ENCODE measurements at places on chromosomes 12 and 14. TPM values are rescaled to one million over a fixed set of nuclear protein-coding genes. Genes with fewer than 3 reads are reported as not detected.
A peak's percentile ranks its signal among the peaks of the same experiment; 100 is the strongest.

- DNase-seq = no peak
These were observed 393.2 kb downstream of the TMEM121 start for GRCh38 chr14:105919458-105920150.

DNA sequence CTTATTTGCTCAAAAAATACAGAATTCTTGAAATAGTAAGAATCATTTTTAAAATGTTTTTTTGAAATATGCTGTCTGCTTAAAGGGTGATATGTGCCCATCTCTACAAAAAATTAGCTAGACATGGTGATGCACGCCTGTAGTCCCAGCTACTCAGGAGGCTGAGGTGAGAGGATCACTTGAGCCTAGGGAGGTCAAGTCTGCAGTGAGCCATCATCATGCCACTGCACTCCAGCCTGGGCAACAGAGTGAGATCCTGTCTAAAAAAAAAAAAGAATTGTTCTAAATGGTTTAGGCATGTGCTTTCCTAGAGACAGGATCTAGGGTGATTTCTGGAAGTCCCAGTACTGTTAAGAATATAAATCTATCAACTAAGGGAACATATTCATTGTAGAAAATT is 75.6 kb upstream of the HECTD1 start:
- no peak for DNase-seq

GRCh38 chr12:13369474-13370056 is 173.0 kb downstream of the EMP1 start:
- no peak for DNase-seq

DNA sequence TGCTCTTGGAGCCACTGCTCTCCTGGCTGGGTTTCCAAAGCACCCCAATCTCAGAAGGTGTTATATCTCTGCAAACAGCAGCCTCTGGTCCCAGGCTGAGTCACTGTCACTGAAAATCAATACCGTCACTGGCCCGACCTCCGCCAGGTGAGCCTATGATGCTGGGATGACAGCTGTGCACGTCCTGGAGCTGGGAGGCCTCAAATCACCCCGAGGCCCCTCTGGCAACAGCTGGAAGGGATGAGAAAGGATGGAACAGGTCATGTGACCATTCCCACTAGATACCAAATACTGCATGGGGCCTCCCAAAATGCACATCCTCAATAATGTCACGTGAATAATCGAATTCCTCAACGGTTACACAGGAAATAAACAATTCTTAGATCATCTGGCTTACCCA is 190.8 kb downstream of the TTC7B start:
- no peak for DNase-seq

- no peak for DNase-seq
These were observed 375.9 kb downstream of the TMEM121 start for GRCh38 chr14:105902131-105902898.

DNA sequence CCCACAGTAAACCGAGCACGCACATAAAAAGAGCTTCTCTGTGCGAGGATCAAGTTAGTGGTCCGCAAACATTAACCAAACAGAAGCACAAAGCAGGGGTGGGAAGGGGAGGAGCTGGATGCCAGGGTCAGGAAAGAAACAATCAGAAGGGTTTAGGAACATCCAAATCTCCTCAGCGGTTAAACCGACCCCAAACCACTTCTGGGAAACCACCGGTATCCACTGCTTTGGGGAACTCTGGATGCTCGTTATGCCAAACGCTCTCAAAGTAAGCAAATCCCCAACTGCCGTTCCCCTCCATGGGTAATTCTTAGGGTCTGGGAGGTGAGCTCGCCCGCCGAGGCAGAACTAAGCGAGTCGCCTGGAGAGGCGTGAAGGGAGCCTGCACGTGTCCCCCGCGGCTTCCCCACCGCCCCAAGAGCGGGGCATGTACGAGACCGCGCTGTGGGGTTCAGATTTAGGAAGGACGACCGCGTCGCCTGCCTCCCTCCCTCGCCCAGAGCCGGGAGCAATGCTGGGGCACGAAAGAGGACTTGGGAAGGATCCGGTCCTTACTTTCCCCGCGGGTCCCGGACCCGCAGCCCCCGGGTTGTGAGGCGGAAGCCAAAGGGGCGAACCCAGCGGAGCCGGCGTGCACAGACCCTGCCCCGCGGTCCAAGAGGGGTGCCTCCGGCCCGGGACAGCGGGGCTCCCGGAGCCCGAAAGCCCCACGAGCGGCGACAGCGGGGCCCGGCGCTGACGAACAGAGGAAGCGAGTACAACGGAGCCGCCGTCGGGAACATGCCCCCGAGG is 711 bp downstream of the SBNO1 start:
- DNase-seq = no peak

- DNase-seq = peak; percentile 2
These were observed 231.2 kb downstream of the ETNK1 start for GRCh38 chr12:22856178-22856577.

- no peak for DNase-seq
These were observed 106.0 kb downstream of the RMST start for GRCh38 chr12:97568336-97569180.

GRCh38 chr14:38731962-38732361 is 371.1 kb downstream of the SEC23A start:
- DNase-seq = no peak

DNA sequence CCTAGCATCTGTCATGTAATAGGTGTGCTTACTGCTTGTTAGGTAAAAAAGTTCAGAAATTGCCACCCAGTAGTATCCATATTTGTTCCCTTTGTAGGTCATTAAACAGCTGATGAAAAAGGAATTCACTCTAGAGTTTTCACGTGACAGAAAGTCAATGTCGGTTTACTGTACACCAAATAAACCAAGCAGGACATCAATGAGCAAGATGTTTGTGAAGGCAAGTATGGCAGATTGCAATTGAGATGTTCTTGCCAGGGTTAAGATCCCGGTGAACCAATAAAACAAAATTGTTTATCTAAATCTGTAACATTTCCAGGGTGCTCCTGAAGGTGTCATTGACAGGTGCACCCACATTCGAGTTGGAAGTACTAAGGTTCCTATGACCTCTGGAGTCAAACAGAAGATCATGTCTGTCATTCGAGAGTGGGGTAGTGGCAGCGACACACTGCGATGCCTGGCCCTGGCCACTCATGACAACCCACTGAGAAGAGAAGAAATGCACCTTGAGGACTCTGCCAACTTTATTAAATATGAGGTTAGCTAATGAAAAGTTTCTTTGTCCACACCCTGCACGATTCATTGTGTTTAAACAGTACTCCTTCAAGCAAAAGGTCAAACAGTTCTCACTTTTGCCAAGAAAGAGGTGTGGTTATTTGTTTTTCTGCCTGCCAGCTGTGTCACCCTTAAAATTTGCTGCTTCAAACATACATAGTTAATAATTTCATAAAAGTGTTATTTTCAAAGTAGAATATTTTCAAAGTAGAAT is 58.3 kb downstream of the ATP2A2 start:
- no peak for DNase-seq

- DNase-seq = no peak
These were observed 177.5 kb upstream of the VASH1 start for GRCh38 chr14:76583805-76584204.

ZNF641 gene
- 5.6 TPM for total RNA-seq

OR4E2 gene
- total RNA-seq = not detected

GXYLT1 gene
- 12.4 TPM for total RNA-seq

ZNF84 gene
- 9.8 TPM for total RNA-seq

Measured in HFFc6 (cell line).